Skin of body (tissue), 3 donors: ENCODE measurements at places on chromosomes 3 and 15. TPM values are rescaled to one million over a fixed set of nuclear protein-coding genes. Genes with fewer than 3 reads are reported as not detected.

Gene SLC28A1
- not detected for total RNA-seq

Gene ALDH1L1
- total RNA-seq, result 8.8 TPM

DNA sequence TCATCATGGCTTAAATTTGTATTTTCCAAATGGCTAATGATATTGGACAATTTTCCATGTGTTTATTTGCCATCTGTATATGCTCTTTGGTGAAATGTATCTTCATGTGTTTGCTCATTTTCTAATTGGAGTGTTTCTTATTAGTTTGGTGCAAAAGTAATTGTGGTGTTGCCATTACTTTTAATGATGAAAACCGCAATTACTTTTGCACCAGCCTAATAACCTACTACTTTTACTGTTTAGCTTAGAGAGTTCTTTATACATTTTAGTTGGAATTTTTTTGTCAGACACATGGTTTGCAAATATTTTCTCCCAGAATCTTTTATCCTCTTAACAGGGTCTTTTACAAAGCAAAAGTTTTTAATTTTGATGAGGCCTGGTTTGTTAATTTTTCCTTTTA, 141.0 kb upstream of the AGTR1 start:
- no peak for DNase-seq

Gene CALML4
- total RNA-seq, result 6.1 TPM

GRCh38 chr3:139296141-139296718, 47.6 kb upstream of the MRPS22 start:
- DNase-seq, result no peak

Gene PLSCR5
- not detected for total RNA-seq

- no peak for DNase-seq
These were observed 173.1 kb upstream of the TBL1XR1 start for GRCh38 chr3:177370246-177370822.

Gene CAND2
- total RNA-seq, result 6.1 TPM

- DNase-seq, result no peak
These were observed 50.6 kb downstream of the WNT7A start for GRCh38 chr3:13829311-13829710.

Gene ABHD14A
- total RNA-seq, result 6.6 TPM

GRCh38 chr15:59701880-59702279, 12.8 kb upstream of the BNIP2 start:
- no peak for DNase-seq

DNA sequence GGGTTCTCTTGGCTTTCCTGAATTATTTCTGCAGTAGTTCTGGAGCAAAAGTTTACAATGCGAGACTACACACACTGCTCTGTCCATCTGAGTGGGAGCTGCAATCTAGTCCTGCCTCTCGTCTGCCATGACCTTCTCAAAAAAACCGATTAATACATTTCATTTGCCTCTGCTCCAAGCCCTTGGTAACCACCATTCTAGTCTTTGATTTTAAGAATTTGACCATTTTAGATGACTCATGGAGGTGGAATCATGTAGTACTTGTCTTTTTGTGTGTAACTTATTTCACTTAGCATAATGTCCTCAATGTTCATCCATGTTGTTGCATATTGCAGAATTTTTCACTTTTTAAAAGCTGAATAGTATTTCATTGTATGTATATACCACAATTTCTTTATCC, 356.9 kb downstream of the SV2B start:
- DNase-seq, result no peak

DNA sequence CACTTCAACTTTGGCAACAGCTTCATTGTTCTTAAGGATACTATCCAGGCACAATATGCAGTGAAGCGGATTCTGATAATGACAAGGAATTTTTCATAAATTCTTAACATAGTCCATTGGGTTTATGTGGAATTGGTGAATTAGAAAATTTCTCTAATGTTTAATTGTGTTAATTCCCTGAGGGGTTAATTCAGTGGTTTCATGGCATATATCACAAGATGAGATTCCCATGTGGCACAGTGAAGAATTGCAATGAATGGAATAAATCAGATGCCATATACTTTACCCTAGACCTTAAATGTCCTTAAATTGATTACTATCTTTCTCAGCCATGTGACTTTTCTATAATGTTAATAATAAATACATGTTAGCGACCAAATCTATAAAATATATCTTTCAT, 1244.1 kb downstream of the ROBO2 start:
- DNase-seq, result no peak

GRCh38 chr3:31613177-31613576, 80.5 kb downstream of the STT3B start:
- DNase-seq, result no peak

Gene VIPR1
- 10.1 TPM for total RNA-seq

- no peak for DNase-seq
These were observed 107.0 kb downstream of the RPLP1 start for GRCh38 chr15:69559440-69560190.

- DNase-seq, result peak; percentile 57
These were observed 118.1 kb downstream of the RPL22L1 start for GRCh38 chr3:170751899-170752293.

Gene IGSF11
- total RNA-seq, result 1.6 TPM

DNA sequence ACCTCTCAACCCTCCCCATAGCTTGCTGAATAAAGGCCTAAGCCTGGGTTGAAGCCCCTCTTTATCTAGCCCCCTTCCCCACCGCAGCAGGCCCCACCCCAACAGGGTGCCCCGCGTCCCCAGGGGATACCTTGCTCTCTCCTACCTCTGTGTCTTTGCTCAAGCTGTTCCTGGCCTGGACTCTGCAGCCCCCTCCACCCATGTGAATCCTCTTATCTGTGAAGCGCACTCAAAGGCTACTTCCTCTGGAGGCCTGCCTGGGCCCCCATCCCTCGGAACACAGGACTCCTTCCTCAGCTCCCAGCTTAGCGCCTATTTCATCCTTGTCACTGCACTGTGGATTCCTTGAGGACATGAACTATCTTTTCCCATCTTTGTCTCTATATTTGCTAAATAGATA, 61.4 kb upstream of the HERC1 start:
- DNase-seq, result no peak

GRCh38 chr15:101251830-101252820, at the start of gene CHSY1:
TSS of gene CHSY1 (minus strand) at chr15:101252048. CDS start at chr15:101251456, 592 bp downstream.
- DNase-seq, result peak; percentile 91

DNA sequence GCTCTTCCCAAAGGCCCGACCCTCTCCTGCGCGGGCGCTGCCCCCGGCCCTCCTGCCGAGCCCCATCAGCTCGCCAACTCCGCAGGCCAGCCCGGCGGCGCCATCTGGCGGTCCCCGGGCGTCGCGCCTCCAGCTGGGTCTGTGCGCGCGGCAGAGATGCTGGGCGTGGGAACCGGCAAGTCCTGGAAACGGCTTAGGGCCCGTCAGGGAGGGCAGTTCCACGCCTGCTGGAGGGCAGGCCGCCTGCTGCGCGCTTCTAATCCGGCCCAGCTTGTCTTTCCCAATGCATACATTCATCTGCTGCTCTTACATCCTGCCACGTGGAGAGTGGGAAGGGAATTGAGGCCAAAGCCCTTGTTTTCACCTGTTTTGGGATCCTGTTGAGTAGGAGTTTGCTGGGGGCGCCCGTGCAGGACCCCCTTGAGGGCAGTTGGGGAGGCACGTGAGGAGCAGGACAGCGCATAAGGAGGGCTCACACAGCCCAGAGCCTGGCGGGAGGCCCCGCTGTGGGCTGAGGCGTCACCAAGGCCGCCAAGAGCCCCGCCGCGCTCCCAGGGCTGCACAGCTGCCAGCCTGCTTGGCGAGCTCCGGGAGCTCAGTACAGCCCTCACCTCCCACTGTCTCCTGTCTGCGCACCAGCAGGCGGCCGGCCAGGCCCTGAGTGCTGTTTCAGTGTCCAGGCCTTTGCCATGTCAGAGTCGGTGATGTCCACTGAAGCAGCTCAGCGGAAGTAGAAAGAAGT, 165.6 kb downstream of the NSMCE3 start:
- peak; percentile 48 for DNase-seq

GRCh38 chr15:81910355-81911021, 135.3 kb downstream of the MEX3B start:
- DNase-seq, result no peak

GRCh38 chr3:161420746-161421145, 49.4 kb upstream of the SPTSSB start:
- no peak for DNase-seq
